Stimulated activated CD8-positive, alpha-beta memory T cell treated with anti-CD3 and anti-CD28 coated beads, Interleukin-4, amount 100 ng/mL, for 1 hour (primary cell): ENCODE measurements at places on chromosomes 2 and 18.

DNA sequence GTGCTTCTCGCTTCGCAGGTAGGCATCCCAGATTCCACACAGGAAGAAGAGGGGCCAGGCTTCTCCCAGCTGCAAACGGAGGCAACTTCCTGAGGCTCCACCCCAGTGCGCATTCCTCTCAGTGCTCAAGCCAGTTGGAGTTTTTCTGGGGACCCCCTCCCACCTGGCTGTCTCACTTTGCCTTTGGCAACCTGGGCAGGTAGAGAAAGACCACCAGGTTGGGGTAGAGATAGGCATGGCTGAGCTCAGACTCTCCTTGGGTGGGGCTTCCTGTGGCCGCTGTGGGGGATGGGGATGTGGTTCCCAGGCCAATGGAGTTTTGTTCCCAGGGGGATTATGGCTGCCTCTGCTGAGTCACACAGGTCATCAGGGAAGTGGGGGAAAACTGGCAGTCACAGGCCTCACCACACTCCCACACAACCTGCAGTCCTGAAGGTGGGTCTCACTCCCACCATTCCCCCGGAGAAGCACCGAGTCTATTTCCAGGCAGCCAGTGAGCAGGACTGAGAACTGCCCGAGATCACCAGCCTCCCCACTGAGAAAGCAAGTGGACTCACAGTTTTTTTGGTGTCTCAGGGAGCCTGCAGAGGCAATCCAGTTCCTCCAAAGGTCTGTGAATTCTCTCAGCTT, 38.1 kb downstream of the SLC39A10 start:
- no peak for DNase-seq

DNA sequence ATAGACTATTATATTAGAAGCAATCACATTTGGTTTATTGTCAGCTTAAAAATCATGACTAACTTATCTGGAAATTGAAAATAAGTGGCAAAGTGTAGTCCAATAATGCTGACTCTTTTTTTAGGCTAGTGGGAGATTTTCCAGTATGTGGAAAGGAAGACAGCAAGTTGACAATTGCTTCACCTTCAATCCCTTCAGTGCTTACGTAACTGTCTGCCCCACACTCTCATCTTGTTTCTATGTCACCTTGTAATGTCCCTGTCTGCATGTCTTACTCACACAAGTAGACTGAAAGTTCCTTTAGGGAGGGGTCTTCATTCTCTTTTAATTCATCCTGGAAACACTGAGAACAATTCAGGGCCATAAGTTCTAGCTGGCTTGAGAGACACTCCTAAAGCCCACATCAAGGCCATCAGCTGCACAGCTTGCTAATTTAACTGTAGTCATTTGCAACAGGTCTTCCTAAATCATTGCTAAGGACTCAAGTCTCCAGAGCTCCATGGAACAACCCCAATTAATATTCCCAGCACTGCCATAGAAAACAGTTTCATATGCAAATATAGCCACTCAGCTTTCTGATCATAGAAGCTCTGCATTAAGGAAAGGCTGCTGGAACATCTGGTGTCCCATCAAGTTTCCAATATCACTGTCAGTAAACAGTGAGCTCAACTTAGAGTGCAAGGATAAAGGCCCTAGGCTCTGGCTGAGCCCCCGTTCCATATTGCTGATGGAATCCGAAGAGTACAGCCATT, 230.5 kb downstream of the ETAA1 start:
- no peak for DNase-seq

DNA sequence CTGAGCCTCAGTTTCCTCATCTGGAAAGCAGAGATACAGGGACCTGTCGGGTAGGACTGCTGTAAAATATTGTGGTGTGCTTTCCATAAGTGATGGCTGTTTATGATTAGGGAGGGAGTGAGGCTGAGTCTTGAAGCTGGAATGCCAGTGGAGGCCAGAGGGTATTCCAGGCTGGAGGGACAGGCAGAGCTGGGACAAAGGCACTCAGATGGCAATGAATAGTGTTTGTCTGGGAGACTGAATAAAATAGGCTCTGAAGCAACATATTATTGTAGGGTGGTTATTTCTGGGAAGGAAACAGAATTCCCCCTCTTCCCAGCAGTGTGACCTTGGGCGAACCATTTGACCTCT, 120.7 kb downstream of the INHBB start:
- no peak for DNase-seq

DNA sequence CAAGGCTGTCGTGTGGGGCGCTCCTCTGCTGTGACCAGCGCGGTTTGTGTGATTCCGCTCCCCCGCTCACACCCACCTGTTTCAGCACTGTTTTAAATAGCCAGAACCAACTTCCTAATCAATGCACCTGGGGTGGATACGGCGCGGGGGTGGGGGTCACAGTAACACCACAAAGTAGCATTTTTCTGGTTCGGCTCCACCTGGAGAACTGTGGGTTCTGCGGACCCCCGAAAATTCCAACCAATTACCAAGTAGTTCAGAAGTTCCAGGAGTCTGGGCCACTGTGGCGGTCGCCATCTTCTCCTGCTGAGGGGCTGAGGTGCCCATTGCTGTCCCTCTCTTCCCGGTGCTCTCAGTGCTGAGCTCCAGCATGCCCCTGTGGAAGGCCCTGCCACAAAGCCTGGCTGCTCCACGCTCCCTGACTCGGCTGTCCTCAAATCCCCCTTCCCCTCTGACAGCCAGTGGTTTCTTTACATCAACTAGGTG, 79.4 kb downstream of the GFPT1 start:
- no peak for DNase-seq

- no peak for DNase-seq
Observed at GRCh38 chr2:45946023-45946422, 294.5 kb downstream of the PRKCE start.

DNA sequence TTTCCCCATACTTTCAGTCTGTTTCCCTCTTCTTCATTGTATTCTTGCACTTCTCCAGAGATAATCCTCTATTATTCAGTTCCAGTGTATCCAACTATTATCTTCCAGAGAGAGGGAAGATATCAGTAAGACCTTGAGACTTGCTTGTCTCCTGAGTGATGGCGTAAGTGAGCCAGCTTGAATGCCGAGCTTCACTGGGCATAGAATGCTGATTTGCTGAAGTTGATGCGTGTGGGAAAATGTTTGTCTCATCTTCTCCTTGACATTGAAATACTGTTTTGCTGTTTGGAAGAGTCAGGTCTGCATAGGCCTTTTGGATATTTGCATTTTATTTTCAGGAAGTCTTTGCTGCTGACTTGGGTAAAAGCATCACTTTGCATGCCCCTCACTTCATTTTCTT, 41.1 kb upstream of the MGAT5 start:
- no peak for DNase-seq

DNA sequence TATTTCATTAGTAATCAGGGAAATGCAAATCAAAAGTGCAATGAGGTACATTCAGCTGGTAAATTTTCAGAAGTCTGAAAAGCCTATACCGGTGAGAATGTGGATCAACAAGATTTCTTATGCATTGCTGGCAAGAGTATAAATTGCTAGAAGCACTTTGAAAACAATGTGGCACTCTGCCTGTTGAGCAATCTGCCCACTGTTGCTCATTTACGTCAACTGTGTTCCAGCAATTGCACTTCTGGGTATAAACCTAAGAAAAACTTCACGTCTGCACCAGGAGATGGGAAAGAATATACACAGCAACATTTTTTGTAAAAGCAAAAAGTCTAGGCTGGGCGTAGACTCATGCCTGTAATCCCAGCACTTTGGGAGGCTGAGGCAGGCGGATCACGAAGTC, 40.8 kb downstream of the MTERF4 start:
- DNase-seq = no peak

GRCh38 chr2:152550386-152550785, 166.9 kb downstream of the PRPF40A start:
- no peak for DNase-seq

DNA sequence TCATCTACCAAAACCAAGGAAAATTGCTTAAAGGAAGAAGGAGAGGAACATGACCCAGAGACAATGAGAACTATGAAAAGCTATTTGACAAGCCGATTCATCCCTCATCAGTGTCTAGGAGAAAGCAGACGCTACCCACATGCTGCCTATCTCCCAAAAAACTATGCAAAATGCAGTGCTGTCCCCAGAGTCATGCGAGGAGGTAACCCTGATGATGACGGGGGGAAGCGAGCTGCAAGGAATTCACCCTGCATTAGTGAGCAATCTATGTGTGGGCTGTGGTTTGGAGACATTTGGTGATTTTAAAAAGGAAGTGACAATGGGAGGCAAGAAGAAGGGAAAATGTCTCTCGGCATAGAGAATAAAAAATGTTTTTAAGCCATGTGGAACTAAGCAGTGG, 472.7 kb downstream of the CMPK2 start:
- DNase-seq = no peak

DNA sequence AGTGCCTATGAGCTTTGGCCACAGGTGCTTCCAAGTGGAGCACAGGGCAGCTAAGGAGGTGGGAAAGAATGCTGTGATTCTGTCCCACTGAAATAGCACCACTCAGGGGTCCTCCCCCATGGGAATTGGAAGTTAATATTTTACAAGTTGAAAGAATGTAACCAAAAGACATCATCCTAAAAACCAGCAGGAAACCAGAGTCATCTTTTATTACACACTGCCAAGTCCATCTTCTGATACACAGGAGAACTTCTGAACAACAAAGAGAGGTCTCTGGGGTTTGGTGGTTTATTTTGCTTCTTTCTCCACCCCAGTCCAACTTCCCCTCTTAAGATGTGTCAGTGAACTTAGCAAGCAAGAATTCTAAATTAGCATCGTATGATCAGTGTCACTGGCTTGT, 47.7 kb downstream of the COLEC12 start:
- DNase-seq = no peak

GRCh38 chr2:228018311-228018710, 146.9 kb downstream of the DAW1 start:
- DNase-seq = no peak

GRCh38 chr18:8705961-8706790, 820 bp downstream of the MTCL1 start:
- no peak for DNase-seq

GRCh38 chr2:233707940-233708644, 4.6 kb upstream of the UGT1A5 start:
- DNase-seq = no peak

- DNase-seq = no peak
Observed at GRCh38 chr2:175889701-175890302, 112.3 kb downstream of the LNPK start.

- no peak for DNase-seq
Observed at GRCh38 chr2:1968988-1969700, 224.8 kb upstream of the PXDN start.

GRCh38 chr2:64259312-64259711, 115.1 kb upstream of the PELI1 start:
- DNase-seq = no peak

DNA sequence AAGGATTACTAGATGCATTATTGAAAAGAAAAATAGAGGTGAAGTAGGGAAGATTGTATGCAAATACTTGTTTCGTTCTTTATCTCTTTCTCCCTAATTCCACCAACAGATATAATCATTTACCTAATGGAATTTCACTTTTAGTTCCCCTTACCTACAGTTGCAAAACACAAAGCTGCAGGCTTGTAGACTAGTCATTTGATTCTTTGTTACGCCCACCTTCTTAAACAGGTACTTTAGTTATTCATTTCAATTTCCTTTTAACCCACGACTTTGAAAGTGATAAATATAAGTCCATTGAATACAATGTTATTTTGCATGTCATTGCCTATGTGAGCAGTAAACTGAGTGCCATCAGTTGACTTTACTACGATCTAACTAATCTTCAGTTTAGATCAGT, 3.9 kb upstream of the HRH4 start:
- DNase-seq = no peak

DNA sequence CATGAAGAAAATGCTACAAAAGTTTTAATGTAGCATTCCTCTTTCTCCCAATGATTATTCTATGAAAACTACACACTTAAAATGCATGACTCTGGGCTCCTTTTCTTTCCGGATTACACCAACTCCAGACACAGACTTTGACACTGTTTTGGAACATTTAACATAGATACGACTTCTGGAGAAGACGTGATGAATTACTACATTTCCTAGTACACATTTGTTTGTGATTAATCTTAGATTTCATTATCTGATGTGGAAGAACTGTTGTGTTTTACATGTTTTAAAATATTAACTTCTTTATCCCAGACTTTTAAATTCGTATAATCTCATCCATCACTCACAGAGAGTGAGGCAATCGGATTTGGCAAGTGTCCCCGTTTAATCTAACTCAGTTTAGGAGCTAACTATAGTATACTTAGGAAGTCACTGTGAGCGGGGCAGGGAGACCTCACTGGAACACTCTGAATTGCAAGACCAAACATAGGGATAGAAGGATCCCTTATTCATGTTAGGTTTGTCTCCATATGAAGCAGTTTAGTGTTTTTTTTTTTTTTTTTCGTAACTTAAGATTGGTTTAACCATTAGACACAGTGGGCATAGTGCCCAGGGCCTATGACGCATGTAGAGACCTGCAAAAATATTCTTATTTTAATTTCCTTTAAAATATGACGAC, 66.7 kb downstream of the PDE1A start:
- DNase-seq = no peak

- no peak for DNase-seq
Observed at GRCh38 chr2:235026649-235027557, 75.1 kb downstream of the SH3BP4 start.

DNA sequence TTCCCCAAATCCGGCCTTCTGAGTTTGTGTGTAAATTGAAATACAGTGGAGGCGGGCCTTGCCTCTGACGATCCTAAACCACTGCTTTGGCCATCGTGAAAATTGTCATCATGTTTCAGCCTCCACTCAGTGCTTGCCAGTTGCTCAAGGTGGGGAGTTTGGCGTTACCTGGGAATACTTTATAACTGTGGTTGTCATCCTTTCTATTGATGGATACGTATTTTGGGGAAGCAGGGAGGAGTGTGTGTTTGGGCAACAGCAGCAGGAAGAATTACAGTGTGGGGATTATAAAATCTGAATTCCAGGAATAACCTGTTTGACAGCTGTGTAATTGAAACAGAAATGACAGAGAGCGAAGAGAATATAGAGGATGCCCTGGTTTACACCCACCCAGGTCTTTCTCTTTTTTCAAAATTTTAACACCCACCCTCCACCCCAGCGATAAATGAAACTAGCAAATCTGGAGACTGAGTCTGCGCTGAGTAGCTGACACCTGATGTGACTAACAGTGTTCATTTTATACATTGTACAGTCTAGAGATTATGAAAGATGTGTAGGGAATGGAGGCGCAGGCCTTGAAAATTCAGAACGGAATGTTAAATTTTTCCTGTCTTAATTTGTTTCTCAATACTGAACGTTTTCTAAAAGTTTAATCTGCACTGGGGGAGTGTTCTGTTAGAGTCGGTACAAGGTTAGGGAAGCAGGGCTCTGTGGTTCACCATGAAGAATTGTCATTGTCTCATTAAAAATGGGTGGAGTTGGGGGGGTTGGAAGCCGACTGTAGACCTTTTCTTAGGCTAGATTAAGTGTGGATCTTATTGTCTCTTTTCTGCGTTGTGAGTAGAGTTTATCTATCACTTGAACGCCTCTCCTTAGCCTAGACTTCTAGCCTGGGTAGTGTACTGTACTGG, 1.6 kb downstream of the MAP4K4 start:
- no peak for DNase-seq

GRCh38 chr2:145789636-145790035, 1269.7 kb upstream of the ZEB2 start:
- no peak for DNase-seq

- no peak for DNase-seq
Observed at GRCh38 chr2:19857806-19858205, 44.0 kb downstream of the TTC32 start.
